Activated CD8-positive, alpha-beta memory T cell treated with anti-CD3 and anti-CD28 coated beads, Interleukin-2, amount 50 U/mL, for 4 hours (primary cell): ENCODE measurements at places on chromosomes 3 and 15.

DNA sequence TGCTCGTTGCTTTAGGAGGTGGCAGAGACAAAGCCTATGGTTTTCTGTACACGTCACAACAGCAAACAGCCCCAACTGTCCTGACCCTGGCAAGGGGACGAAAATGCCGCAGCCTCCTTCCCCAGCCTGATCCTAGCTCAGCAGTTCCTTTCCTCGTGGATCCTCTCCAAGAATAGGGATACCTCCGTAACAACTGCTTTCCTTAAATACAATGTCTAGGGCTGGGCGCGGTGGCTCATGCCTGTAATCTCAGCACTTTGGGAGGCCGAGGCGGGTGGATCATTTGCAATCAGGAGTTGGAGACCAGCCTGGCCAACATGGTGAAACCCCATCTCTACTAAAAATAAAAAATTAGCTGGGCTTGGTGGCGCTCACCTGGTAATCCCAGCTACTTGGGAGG, 17.0 kb downstream of the MAP6D1 start:
- no peak for DNase-seq

DNA sequence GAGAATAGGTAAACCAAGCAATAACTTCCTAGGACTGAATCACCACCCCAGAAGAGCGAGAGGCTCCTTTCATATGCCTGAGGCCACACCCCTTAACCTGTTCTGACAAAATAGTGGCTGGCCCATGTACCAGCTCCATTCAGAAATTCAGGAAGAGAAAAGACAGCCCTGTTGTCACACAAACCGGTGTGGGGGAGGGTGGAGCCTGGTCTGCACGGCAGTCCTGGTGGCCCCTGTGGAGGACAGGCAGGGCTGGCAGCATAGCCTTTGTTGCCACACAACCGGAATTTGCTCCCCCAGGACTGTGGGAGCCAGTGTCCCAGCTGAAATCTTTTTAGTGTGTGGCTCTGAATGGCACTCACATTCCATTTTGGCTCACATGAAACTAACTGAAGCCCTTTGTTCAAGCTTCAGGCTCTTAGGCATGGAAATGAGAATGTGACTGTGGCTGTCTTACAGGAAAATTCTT, 23.8 kb downstream of the RLBP1 start:
- no peak for DNase-seq

- DNase-seq, result no peak
Observed at GRCh38 chr3:152069871-152070270, 196.4 kb downstream of the SUCNR1 start.

GRCh38 chr3:10867384-10867783, 51.4 kb downstream of the SLC6A11 start:
- no peak for DNase-seq

DNA sequence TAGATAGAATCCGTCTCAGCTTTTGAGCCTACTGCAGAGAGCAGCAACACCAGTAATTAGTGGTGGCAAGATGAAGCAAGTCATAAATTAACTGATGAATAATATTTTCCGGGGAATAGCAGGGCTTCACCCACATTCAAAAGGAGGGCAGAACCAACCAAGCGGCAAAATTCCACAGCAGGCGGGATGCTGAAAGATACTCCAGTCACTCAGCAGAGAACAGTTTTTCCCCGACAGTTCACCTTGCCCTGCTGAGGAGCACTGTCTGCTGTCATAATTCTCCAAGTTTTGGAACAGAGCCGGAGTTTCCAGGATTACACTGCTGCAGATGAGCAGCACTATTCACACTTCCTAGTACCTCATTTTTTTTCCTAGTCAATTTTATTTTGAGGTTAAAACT, 274.7 kb downstream of the CD47 start:
- no peak for DNase-seq

DNA sequence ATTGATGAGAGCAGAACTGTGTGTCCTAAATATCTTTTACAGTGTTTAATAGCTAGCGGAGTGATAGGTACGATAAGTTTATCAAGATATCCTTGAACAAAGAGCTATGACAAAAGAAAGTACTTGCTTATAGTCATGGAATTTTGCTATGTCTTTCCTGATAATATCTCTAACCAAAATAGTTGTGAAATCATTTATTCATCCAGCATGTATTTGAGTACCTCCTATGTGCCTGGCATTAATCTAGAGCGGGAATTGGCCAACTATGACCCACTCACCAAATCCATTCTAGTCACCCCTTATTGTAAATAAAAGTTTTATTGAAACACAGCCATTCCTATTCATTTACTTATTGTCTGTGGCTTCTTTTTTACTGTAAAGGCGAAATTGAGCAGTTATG, 46.6 kb downstream of the ZFAND6 start:
- DNase-seq, result no peak

GRCh38 chr3:184260724-184261269, 556 bp downstream of the CAMK2N2 start:
- no peak for DNase-seq

DNA sequence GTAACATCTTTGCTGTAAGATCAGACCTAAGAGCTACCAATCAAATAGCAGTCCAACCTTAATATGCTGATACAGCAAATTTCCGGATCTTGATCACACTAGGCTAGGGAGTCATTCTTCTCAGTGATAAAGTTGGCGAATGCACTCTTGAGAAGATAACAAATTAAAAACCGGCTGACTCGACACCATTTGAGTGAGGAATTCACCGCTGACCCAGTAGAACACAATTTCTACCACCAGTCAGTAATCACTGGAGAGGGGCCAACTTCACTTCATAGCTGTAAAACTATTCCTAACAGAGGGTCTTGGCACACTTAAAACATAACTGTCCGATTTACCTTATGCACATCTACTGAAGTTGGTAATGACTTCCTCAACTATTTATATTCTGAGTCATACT, 47.2 kb downstream of the MEIS2 start:
- DNase-seq, result no peak

- DNase-seq, result no peak
Observed at GRCh38 chr3:195544634-195545033, 1.5 kb upstream of the PPP1R2 start.

GRCh38 chr3:197369545-197369944, 71.1 kb upstream of the DLG1 start:
- no peak for DNase-seq

DNA sequence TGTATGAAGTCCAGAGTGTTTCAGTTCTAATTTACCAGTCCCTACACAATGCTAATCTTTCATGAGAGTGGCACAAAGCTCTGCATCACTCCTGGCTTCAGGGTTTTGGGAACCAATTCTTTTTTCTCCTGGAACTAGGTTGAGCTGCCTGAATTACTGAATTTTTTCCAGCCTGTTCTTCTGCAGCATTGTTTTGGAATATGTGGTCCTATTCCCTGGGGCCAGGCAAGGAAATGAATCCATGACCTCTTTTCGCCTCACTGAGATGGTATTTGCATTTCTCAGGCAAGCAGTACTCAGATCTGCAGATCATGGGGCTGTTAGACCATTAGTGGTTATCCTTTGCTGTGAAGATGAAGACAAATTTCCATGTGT, 25.6 kb upstream of the GPR171 start:
- no peak for DNase-seq

GRCh38 chr3:20503394-20504082, 317.5 kb upstream of the SGO1 start:
- no peak for DNase-seq

DNA sequence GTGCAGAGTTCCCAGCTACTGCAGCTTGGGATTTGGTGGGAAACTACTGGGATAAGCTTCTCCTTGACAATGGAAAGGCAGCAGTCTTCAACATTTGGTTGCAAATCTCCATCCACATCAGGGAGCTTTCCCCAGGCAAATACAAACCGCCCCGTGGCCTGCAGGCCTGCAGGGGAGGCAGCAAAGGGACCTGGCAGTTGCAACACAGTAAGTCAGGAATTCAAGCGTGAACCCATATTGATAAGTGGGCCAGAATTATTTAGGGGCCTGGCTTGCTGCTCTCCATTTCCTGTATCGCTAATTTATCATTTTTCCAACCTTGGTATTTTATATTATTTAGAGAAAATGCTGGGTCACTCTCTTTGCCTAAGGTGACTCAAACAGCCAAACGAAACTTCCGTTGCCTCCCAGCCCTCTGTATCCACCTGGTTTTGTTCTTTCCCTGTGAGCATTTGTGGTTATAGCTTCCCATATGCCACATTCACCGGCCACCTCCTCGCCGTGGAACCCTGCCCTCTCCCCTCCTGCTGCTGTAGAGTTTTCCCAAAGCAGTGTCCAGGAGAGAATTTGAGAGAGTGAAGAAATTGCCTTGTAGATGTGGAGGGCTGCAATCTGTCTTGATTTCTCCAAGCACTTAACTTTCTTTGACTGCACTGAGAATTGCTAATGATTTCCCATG, 34.8 kb downstream of the B3GALNT1 start:
- no peak for DNase-seq

DNA sequence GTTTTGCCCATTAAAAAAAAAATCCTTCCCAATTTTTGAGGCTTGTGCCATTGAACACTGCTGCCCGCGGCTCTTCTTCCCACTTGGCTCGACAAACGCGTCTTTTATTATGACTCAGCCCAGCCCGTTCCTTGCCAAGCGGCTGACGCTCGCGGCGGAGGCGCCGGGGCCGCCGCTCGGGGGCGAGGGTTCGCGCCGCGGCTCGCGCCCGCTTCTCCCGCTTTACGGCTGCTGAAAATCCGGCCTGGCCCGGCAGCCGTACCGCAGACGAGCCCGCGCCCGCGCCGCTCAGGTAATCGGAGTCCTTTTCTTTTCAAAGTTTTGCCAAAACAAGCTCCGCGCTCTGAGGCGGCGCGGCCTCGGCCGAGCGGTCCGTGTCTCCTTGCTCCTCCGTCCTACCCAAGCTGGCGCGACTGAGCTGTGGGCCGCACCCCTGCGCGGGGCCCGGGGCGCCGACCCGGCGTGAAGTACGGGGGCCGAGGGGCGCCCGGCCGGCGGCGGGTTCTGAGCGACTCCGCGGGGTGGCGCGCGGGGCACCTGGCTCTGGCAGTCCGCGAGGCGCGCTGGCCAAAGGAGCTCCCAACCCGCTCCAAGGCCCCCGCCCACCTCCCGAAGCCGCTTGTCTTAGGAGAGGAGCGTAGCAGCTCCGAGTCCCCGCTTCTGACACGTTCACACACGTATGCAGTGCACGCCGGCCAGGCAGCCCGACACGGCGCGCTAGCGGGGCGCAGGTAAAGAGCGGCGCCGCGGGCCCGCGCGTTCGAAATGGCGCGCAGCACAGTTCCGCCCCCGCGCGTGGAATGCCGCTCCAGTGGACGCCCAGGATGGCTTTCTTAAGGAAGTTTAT, 418.2 kb upstream of the NAALADL2 start:
- peak; percentile 55 for DNase-seq

GRCh38 chr3:9233814-9234600, 15.4 kb downstream of the SRGAP3 start:
- DNase-seq, result no peak

GRCh38 chr3:170903123-170903522, 5.3 kb downstream of the EIF5A2 start:
- no peak for DNase-seq

DNA sequence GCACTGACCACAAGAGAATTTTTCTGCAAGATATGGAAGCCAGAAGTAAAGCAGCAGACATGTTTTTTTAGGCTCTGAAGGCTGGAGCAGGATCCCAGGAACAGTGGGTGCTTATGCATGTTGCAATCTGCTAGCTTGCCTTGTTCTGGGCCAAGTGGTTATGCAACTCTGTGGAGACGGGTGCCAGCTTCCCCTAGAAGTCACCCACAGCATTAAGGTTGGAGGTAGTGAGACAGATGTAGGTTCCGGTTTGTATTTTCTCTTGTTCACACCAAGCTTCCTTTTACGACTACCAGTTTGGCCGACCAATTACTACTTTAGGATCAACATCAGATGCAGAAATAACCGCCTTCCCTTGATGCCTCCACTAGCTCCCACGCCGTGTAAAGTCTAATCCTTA, 11.1 kb downstream of the DPH3 start:
- no peak for DNase-seq

DNA sequence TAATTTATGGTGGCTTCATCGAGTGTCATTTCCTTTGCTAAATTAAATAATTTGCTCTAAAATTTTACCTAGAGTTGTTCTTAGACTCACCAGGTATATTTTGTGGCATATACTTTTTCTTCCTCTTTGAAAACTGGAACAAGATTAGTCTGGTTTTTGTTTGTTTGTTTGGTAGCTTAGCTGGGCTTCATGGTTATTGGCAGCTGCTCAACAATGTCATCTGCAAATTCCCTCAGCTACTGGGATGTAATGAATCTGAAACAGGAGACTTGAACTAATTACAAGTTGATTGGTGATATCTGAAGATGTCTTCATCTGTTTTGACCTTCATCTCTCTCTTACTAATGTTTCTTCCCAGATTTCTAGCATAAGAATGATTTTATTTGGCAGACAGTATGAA, 270.5 kb upstream of the P2RY1 start:
- DNase-seq, result no peak

DNA sequence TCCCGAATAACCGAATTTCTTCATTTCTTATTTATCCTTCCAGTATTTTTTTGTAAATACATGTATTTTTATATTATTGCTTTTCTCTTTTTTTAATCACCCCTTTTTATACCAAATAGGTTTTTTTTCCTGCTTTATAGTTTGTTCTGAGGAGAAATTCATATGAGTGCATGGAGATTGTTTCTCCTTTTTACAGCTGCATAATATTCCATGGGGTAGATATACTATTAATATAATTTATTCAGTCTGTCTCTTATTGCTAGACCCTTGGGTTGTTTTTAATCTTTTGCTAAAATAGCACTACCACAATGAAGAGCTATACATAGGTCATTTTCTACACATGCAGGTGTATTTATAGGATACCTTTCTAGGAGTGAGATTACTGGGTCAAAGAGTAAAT, 3.5 kb upstream of the TMEM87A start:
- DNase-seq, result no peak
